ENCODE measurements at places on chromosomes 5 and 9.
A peak's percentile ranks its signal among the peaks of the same experiment; 100 is the strongest.

DNA sequence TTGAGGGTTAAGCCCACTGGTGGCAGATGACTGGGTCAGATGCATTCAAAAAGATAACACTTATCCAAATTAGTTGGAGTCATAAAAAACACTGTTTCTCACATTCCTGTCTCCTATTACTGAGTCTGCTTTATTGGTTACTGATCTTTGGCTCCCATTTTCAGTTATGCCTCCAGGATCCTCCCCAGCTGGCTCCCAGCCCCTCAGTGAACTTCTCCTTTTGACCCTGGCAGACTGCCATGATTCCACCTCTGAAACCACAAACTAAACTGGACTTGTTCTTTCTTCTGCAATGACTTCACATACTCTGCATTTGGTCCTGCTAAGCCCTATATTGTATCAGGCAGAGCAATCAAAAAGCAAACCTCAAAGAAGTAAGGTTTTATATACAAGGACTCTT is 860.8 kb upstream of the DMAC1 start:
- DNase-seq, result peak; percentile 54

DNA sequence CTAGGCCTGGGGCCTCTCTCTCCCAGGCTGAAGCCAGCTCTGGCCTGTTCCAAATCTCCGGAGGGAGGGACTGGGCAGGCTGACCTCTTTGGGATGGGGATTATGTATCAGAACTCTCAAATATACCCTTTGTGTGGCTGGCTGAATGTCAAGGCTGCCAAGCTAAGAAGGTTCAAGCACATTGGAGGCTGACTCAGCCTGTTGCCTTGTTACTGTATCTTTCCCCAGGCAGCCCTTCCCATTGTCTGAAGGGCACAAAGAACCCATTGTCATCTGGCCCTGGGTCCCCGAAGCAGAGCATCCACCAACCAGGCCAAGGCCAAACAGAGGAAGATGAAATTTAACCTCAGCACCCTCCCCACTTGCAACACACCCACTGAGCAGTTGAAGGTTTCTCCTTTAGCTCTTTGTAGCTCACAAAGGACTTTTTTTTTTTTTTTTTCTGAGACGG is 7.3 kb upstream of the SPARC start:
- DNase-seq, result no peak

- DNase-seq, result no peak
These were observed 30.0 kb downstream of the CARD6 start for GRCh38 chr5:40871177-40871576.

DNA sequence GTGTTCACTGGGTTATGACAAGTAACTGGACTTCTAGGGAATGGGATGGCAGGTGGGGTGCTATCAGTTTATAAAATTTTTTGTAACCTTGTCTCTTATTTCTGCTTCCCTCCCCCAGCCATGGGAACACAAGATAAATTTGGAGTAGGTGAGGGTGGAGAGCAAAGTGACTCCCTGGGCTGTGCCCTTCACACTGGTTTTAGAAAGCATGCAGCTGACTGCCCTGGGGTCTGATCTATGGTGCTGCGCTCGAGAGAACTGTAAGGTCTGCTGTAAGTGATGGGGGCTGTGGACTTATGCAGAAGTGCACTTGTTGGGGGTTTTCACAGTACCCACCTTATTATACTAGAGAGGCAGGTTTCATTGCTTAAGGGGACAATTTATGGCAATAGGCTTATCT is 247.7 kb upstream of the DMRT1 start:
- no peak for DNase-seq

GRCh38 chr5:19319252-19319651 is 668.7 kb downstream of the CDH18 start:
- DNase-seq, result no peak

- DNase-seq, result no peak
These were observed 33.5 kb downstream of the KCNMB1 start for GRCh38 chr5:170355601-170356098.

DNA sequence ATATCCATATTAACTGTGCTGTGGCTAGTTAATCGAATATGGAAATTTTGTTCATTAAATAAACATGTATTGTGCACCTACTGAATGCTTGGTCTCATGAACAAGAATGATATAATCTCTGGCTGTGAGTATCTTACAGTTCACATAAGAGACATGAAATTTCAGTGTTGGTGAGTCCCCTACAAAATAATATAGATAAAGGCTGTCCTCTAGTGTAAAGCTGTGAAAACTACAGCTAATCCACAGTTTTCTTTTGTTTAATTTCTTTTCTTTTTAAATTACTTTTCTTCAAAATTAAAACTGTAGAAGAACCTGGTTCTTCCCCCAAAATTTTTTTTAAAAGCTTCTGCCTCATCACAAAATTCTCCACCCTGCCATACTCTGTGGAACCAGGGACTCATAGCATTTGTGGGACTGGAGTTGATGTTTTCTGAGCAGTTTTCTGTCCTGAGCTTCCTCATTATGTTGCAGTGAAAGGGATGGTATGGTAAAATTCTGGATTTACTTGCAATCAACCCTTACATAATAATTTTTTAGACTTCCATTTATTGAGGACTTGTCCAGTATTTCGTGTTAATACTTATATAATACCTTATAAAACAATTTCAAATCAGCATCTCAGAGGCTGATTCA is 135.0 kb downstream of the STK32A start:
- no peak for DNase-seq

DNA sequence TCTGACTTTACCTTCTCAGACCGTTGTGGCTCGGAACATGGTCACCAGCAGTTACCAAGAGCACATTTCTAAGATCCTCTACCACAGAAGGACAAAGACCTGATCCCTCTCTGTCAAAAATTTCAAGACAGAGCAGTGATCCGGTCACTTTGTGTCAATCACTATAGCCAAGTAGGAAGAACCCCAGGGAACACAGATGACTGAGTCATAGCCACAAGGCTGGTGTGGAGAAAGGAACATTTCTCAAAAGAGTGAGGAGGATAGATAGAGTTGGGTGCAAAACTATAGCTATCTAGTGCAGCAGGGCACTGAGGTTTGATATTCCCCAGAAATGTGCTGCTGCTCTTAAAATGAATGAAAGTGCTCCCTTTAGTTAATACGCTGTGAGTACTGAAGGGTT is 130.7 kb upstream of the SMIM23 start:
- DNase-seq, result no peak

GRCh38 chr5:16013334-16014065 is 166.1 kb downstream of the MARCHF11 start:
- DNase-seq, result no peak

- no peak for DNase-seq
These were observed 1.6 kb downstream of the ANKS6 start for GRCh38 chr9:98794802-98795201.

Measured in kidney epithelial cell (primary cell).